ENCODE measurements at places on chromosomes 2 and 18. TPM values are rescaled to one million over a fixed set of nuclear protein-coding genes. Genes with fewer than 3 reads are reported as not detected.
A peak's percentile ranks its signal among the peaks of the same experiment; 100 is the strongest.

GRCh38 chr18:42187611-42188380 is 232.8 kb downstream of the PIK3C3 start:
- no peak for DNase-seq

- peak; percentile 27 for DNase-seq
Observed at GRCh38 chr2:40451918-40452605, at the start of gene SLC8A1. SLC8A1 (minus strand) TSS chr2:40452090.

DNA sequence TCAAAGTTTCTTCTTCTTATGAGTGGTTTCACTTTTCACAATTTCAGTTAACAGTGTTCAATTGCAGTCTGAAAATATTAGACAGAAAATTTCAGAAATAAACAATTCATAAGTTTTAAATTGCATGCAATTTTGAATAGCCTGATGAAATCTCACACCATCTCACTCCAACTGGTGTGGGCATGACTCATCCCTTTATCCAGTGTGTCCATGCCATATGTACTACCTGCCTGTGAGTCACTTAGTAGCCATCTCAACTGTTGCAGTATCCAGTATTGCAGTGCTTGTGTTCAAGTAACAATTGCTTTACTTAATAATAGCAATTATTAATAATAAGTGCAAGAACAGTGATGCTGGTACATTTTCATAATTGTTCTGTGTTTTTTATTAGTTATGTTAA is 1202.5 kb downstream of the DSC3 start:
- no peak for DNase-seq

DNA sequence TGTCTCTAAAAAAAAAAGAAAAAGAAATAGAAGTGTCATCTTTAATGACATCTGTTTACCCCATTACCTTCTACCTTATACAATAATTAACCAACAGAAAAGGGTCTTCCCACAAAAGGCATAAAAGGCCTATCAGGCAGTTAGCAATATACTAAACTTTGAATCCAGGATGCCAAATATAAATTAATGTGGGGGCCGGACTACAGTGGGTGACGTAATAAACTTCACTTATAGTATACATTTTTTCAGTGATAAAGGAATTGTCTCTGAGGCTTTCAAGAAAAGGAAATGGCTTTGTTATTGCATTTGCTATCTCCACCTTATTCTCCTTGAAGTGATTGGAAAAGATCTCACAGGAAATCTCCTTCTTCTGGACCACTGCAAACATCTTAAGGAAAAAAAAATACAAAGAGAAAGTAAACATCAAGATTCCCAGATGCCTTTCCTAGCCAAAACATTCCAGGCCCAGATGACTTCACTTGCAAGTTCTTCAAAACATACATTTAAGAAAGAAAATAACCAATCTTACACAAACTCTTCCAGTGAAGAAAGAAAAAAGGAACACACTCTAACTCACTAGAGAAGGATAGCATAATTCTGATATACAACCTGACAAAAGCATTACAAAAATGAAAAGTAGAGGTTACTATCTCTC is 126.2 kb upstream of the CAB39 start:
- DNase-seq, result no peak

DNA sequence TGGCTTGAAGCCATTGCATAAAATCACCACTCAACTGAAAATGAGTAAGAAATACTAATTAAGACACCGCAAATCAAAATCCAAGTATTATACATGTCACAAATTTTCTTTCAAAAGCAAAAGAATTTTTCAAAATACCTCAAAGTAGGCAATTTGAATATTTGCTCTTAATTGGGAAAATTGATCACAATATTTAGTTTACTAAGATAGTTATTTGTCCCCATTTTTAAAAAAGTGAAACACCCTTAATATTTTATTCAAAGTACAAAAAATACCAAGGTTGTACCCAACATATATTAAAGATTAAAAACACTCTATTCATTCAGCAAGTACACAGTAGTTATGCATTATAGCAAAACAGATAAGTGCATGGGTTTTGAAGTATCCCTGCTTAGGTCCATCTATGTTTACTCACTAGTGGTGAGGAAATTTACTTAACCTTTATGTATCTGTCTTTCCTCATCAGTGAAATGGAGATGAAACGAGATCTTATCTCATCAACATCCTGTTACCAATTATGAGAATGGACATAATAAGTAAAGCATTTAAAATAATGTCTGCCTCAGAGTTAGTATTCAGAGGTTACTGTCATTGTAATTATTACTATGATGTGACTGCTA is 35.1 kb downstream of the VPS54 start:
- DNase-seq, result no peak

- DNase-seq, result no peak
Observed at GRCh38 chr2:80548469-80548868, 243.9 kb upstream of the LRRTM1 start.

DNA sequence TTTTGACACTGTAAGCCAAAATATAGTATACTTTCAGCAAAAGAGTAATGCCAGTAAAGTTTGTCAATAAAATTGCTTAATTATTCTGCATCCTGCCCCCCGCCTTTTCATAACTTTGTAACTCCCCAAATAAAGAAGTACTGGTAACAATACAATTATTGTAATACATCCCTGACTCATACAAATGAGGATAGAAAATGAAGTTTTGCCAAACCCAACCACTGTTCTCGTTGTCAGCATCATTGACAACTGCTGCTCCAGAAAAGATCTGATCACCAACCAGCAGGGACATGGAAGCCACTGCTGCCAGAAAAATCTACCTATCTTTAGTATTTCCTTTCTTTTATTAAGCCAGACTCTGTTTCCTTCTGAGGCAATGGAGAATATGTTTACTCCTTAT is 27.1 kb downstream of the SCN3A start:
- DNase-seq, result no peak

CIDEA gene
- polyA plus RNA-seq, result not detected

ECEL1 gene
- polyA plus RNA-seq, result 2.4 TPM

GRCh38 chr2:75559680-75560021 is 1.1 kb downstream of the EVA1A start:
- no peak for DNase-seq

DNA sequence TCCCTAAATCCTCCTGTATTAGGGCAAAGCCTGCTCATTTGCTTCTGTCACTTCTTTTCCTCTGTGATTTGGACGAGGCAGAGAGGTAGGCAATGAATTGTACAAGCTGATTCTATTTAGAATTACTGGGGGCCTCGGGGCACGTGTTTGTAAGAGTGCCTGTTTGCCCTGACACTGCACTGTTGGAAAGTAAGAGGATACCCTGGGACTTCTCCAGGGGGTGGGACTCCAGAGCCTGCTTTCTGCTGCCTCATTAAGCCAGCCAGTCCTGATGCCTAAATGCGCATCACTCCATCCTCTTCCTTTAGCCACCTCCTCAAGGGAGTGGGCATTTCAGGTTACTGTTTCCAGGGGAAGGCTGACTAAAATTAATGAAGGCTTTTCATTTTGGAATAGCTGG is 134.3 kb downstream of the TDRD15 start:
- no peak for DNase-seq

DNA sequence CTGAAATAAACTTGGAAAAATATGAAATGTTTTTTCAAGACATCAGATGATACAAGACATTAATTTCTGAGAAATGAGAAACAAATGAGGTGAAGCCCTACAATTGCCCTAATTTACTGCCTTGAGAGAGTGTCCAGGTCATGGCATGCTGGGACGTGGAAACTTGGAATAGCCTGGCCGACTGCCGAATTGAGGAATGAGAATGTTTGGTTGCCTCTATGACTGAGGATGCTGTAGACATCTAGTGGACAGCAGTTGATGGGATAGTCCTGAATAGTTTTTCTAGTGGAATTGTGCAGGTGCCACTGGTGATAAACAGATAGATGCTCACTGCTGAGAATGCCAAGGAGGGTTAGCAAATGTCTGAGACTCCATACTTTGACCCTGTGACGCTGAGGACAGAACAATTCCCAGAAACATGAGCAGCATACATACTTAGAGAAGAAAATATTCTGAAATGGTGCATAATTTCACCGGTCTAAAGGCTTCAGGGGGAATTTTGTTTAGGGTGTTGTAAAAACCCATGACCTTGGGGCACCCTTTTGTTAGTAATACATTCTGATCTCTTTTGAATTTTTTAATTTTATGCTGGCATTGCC is 56.5 kb upstream of the CWC22 start:
- DNase-seq, result no peak

DNA sequence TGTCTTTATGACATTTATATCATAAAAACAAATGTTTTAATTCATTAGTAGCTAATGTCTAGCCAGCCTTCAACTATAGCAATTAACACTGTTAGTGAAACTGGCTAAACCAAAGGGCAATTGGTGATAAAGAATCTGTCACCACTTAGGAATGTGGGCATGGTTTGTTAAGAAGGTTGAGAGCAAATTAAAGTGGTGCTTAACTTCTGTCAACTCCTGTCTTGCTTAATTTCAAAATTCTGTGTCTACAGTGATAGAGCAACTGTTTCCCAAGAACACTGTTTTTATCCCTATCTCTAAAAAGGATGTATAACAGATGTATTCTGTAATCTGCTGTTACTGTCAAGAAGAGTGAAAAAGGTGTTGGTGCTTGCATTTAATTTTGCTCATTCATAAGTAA is 36.5 kb downstream of the CFAP36 start:
- no peak for DNase-seq

GRCh38 chr18:74311000-74311399 is 4.6 kb upstream of the C18orf63 start:
- DNase-seq, result no peak

- no peak for DNase-seq
Observed at GRCh38 chr2:170997893-170998597, 69.0 kb downstream of the GORASP2 start.

- DNase-seq, result peak; percentile 40
Observed at GRCh38 chr2:209424199-209424701, 403 bp downstream of the MAP2 start.

PRSS56 gene
- polyA plus RNA-seq, result not detected

DNA sequence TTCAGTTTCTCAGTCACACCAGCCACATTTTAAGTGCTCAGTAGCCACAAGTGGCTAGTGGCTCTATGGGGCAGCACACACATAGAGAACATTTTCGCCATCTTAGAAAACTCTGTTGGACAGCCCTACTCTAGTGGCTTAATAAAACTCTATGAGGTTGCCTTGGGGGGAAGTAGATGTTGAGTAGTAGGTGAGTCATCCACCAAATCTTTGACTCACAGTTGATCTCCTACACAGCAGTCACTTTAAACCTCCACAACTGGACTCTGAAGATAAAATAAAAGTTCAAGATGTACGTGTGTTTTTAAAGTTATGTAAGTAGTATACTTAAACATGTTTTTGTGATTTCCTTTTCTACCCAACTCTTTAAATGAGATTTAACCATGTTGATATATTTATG is 379.0 kb downstream of the SETBP1 start:
- DNase-seq, result no peak

DNA sequence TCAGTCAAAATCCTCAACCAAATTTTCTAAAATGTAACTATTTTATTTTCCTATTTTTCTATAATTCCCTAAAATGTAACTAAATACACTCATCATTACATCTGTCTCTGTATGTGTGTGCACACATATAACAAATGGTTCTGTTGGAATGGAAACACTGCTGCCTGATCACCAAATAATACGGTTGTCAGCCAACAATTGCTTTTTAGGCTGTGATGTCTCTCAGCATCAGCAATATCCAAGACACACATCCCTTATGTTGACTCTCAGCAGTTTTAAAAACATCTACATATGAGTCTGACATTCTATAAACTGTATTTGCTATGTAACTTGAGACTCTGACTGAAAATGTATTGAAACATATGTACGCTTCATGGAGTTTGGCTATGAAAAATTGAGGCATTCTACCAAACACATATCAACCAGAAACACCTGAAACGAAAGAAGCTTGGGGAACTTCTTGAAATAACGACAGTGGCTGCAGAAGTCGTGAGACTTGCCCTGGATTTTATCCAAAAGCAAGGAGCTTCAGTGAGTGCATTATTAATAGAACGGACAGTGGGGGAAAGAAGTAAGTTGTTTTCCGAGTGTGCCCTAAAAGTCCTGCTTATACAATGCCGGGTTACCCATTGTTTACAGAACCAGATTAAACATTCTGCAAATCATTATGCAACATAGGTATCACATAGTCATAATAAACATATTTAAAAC is 110.2 kb upstream of the ITGB6 start:
- DNase-seq, result no peak

DNA sequence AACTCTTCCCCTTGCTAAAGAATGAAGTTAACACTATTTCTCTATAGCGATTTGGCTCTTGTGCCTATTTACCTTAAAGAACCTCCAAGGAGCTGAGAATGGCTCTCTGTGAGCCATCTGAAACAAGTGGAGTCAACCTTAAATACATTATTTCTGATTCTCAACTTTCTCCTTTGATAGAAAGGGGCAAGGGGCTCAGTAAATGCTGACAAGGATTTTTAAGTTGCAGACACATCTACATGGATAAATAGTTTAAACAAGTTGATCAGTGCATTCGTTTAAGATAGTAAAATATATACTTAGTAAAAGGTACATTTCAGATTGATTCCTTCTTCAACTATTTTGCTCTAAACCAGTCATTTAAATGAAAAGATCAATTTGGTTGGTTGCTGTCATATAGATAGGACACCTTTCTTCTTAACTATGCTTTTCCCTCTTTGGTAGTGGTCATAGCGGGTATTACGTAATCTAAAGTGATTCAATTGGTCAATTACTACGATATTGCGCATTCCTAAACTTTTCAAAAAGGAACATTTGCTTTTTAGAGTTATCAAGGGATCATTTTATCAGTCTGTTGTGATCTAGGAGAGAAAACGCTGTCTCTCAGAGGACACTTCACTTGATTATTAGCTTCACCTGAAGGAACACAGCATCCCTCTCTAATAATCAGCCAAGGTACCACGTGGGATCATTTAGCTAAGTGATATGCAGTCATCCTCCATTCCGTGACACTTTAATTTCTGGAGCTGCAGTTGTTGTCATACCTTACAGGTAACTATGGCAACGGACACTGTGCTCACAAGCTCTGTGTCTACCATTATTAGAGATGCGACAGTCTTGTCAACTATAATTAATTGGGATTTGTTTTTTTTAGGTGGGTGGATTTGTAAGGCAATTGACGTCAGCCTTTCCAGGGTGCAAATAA is 50.9 kb upstream of the KCNE4 start:
- DNase-seq, result no peak

- DNase-seq, result no peak
Observed at GRCh38 chr2:60350791-60351190, 202.7 kb downstream of the BCL11A start.

TXNDC2 gene
- polyA plus RNA-seq, result 0.55 TPM

- no peak for DNase-seq
Observed at GRCh38 chr2:48075631-48076030, 169.3 kb upstream of the FBXO11 start.

- peak; percentile 87 for DNase-seq
Observed at GRCh38 chr2:219541611-219542180, 1.9 kb downstream of the CHPF start.

- DNase-seq, result no peak
Observed at GRCh38 chr2:10584242-10584753, 105.5 kb downstream of the NOL10 start.

- no peak for DNase-seq
Observed at GRCh38 chr2:112140899-112141625, 2.9 kb downstream of the FBLN7 start.

DNA sequence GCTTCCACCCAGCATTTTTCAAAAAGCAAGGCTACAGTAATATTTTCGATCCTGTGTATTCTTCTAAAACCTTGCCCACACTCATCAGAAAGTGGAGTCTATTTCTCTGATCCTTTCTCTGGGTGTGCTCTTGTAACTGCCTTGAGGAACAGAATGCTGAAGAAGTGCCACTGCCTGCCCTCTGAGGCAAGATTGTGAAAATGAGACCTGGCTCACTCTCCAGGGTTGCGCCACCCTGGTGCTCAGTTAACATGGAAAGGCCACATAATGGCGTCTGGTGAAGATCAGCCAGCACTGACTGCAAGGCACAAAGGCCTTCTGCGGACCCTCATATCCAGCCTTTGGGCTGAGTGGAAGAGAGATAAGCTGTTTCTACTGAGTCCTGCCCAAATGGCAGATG is 11.2 kb upstream of the SH3RF3 start:
- no peak for DNase-seq
